Activated T-cell treated with anti-CD3 and anti-CD28 coated beads, Interleukin-2, amount 50 U/mL, for 1 hour (primary cell): ENCODE measurements at places on chromosomes 11 and 22.

GRCh38 chr11:12809864-12810567 is 135.8 kb downstream of the TEAD1 start:
- DNase-seq = no peak

GRCh38 chr11:61037441-61038093 is 64.7 kb upstream of the CD5 start:
- DNase-seq = no peak

DNA sequence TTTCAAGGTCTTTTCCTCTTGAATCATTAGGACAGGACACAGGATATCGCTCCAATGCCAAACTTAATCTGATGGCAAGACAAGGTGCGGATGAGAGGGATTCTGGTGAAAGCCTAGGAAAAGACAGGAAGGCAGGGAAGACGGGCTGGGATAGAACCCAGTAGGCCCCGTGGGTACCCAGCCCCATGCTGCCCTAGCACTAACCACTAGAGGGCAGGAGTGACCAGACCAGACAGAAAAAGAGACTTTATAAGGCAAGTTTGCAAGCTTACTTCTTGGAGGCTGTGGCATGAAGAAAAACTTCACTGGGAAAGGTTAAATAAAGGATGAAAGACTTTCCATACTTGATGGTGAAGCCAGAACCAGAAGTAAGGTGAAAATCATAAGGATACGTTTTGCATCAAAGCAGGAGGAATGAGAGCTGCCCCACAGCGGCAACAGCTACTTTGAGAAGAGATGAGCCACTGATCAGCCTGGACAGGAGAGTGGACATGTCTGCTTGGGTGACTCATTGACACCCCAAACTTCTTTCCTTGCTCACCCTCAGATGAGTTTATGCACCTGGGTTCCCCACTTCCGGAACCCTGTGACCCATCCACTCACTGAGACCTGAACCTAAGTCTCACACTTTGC is 39.8 kb downstream of the SYN3 start:
- peak; percentile 29 for DNase-seq

DNA sequence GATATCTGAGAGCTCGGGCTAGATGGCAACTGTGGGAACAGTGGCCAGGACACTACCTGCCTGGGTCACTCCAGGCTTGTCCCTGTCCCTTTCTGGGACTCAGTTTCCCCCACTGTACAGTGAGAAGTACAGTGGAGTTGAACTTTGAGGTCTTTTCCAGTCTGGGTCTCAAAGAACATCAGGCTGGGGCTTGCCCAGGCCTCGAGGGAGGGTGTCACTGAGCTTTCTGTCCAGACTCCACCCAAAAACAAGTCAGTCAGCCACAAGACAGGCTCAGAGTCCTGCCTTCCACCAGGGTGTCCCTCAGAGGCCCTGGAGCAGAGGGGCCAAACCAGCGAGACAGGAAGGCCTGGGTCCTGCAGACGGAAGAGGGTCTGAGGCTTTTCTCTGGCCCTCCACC is 2.0 kb upstream of the PLA2G3 start:
- no peak for DNase-seq

DNA sequence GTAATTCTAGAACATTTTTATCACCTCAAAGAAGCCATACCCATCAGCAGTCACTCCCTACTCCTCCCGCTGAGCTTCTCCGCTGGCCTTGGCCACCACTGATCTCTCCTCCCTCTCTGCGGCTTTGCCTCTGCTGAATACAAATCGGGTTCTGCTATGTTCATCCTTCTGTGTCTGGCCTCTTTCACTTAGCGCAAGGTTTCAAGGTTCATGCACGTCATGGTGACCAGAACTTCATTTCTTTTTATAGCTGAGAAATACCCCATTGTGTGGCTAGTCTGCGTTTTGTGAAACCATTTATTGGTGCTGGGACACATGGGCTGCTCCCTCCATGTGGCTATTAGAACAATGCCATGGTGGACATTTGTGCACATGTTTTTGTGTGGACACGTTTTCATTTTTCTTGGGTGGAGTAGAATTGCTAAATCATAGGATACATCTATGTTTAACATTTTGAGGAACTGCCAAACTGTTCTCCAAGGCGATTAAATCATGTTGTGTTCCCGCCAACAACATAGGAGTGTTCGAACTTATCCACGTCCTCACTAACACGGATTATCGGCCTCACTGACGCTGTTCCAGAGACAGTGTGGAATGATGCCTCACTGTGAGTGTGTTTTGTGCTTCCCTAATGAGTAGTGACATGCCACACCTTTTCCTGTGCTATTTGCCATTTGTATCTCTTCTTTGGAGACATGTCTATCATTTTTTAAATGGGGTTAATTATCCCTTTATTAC is 24.2 kb upstream of the KRTAP5-6 start:
- DNase-seq = no peak

DNA sequence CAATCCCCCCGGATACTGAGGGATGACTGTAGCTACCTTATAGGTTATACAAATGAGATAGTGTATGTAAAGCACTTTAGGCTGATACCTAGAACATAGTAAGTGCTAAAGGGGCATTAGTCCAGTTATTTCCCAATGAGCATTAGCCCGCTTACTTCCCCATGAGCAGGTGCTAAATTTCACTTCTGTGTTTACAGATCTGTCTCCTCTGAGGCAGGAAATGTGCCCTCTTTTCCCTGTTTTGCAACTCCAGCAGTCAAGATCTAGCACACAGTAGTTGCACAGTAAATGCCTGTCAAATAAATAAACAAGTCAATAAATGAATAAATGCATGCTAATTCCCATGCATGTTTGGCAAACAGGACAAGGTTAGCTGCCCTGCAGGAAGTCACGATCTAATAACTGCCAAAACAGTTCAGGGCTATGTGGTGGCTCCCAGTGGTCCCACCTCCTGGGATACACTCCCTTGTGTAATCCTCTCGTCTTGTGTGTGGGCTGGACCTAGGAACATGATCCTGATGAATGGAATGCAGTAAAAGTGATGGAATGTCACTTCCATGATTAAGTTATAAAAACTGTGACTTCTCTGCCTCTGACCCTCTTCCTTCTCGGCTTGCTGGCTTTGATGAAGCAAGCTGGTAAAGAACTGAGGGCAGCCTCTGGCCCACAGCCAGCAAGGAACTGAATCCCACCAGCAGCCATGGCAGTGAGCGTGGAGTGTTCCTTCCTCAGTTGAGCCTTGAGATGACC is 459.0 kb downstream of the SOX6 start:
- DNase-seq = no peak

GRCh38 chr11:12666915-12667314 is 7.3 kb upstream of the TEAD1 start:
- DNase-seq = no peak

DNA sequence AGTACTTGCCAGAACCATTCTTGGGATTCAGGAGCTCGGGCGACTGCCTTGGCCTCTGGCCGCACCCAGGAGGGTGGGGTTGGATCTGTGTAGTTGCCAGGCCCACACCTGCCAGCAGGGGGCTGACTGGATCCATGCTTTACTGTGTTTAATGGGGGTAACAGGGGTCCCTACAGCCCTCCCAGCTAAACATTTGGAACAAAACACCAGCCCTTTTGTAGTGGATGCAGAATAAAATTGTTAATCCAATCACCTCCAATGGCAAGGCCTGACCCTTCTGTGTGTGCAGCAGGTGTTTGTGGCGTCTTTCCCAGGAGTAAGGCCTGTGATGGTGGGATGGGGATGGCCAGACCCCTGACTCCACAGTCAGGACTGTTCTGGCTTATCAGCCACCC is 22.5 kb downstream of the SUN2 start:
- peak; percentile 69 for DNase-seq

GRCh38 chr22:19981171-19981960 is 35.3 kb downstream of the ARVCF start:
- no peak for DNase-seq

GRCh38 chr22:35914665-35915476 is 113.8 kb downstream of the RBFOX2 start:
- DNase-seq = no peak

GRCh38 chr11:73554671-73555320 is 43.1 kb downstream of the FAM168A start:
- no peak for DNase-seq

GRCh38 chr11:113014262-113015097 is 53.3 kb downstream of the NCAM1 start:
- no peak for DNase-seq

DNA sequence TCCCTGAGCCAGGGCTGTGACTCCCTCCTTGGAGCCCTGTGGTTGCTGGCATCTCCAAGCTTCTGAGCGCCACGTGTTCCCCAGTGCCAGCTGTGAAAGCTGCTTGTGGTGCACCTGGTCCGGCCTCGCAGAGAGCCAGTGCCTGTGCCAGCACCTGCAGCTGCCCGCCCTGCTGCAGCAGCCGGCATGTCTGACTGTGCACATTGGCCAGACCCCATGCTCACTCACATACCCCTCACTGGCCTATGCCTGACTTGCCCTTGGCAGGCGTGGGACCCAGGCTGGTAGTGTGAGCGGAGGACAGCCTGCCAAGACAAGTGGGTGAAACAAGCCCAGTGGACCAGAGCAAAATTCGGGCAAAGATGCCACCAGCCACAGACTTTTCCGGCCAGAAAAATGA is 9.8 kb downstream of the MRPL48 start:
- no peak for DNase-seq

- no peak for DNase-seq
Measured at GRCh38 chr11:15326520-15326919, 211.8 kb downstream of the INSC start.

GRCh38 chr11:132855516-132855915 is 676.8 kb downstream of the OPCML start:
- DNase-seq = no peak

GRCh38 chr11:14258221-14258935 is 100.6 kb downstream of the RRAS2 start:
- no peak for DNase-seq

- no peak for DNase-seq
Measured at GRCh38 chr11:100867606-100868005, 180.5 kb downstream of the ARHGAP42 start.

- no peak for DNase-seq
Measured at GRCh38 chr22:34070051-34070450, 149.8 kb upstream of the LARGE1 start.

GRCh38 chr11:19903620-19904069 is 191.0 kb downstream of the NAV2 start:
- peak; percentile 18 for DNase-seq

DNA sequence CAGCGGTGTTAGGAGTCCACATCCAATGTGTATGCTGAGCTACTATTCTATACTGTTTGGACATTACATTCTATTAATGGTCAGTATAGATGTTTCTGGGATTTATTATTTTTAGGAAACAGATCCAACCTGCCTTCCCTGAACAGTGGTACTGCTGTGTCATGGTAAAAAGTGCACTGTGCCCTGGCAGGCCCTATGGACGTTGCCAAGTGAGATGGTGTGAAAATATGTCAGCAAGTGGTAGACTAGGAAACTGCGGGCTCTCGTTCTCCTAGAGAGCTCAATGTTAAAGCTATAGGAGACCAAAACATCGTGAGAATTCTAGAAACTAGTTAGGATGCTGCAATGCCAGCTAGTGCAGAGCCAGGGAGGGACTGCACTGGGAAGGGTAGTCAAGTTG is 26.0 kb upstream of the CYP2D6 start:
- DNase-seq = no peak

GRCh38 chr11:36899800-36900199 is 301.8 kb upstream of the RAG2 start:
- no peak for DNase-seq

DNA sequence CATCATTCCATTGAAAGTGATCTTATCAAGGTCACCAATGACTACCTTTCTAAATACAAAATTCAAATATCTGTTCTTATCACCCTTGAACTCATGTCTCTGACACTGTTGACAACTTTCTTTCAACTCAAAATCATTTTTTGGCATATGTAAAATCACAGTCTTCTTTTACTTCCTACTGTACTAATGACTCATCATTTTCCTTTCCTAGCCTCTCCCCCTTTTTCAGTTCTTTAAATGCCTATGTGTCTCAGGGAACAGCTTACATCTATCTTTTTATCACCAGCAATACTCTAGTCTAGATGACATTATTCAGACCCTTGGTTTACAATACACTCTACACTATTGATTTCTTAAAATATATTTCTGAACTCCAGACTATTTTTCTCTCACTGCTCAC is 2220.7 kb upstream of the RAG2 start:
- no peak for DNase-seq

DNA sequence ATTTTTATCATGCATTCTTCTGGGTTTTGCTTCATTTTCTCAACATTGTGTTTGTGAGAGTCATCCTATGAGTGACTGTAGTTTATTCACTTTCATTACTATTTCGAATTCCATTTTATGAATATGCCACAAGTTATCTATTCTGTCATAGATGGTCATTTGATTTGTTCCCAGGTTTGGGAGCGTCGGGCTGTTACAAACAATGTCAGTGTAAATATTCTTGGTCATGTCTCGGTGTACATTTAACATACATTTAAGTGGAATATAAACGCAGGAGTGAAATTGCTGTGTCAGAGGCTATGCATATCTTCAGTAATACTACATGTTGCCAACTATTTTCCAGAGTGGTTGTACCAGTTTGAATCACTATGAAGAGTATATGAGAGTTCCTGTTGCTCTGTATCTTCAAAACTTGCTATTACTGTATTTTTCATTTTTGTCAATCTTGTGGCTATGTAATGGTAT is 2.4 kb downstream of the TRIM44 start:
- no peak for DNase-seq

GRCh38 chr11:36360826-36361415 is 64.8 kb downstream of the PRR5L start:
- no peak for DNase-seq

DNA sequence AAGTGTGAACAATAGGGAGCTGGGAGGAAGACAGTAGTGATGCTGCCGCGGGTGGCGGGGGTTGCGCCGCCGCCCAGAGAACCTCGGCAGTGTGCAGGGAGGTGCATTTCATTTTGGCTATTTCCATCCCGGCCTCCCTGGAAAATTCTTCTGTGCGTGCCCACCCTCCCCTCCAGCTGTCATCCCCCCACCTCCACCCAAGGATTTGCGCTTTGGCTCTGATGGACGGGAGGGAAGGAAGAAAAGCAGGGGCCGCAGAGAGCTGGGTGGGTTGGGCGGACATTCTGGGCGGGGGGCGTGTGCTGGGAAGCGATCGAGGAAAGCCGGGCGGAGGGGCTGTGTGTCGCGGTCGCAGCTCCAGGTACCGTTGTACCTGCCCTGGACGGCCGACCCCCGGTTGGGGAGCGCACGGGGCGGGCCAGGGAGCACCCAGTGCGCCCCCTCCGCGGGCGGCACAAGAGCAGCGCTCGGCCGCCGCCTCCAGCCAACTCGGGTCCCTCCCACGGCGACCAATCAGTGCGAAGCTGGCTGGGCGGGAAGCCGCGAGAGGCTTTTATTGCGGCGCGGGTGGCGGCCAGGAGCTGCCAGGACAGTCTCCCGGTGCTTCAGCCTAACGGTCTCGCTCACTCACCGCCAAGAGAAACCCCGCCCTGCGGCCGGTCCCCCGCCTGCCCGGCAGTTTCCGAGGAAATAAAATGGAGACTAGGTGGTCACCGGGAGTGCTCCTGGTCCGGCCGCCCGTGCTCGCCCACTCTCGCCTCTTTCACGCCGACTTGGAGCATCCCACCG is 1.6 kb downstream of the NCAM1 start:
- DNase-seq = no peak

- no peak for DNase-seq
Measured at GRCh38 chr22:16717699-16718558, 107.3 kb downstream of the XKR3 start.
